Activated CD8-positive, alpha-beta memory T cell treated with anti-CD3 and anti-CD28 coated beads, Interleukin-2, amount 50 U/mL, for 48 hours (primary cell): ENCODE measurements at places on chromosomes 11 and 22.

- DNase-seq: peak; percentile 96
These were observed 828 bp upstream of the RAB1B start for GRCh38 chr11:66267379-66268243.

GRCh38 chr11:101446238-101446637 is 137.6 kb downstream of the TRPC6 start:
- DNase-seq: no peak

DNA sequence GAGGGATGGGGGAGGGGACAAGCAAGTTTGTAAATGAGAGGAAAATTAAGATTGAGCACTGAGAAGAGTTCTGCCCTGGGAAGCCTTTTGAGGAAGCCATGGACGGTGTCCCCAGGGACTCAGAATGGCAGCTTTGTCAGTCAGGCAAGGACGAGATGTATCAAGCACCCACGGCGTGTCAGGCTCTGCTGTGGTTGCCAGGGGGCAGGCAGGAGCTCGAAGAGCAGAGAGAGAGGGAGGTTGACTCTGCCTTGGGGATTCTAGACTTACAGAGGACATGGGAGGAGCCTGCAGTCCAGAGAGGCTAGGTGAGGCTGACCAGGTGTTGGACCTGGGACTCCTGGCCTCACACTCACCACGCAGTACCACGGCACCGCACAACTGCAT is 29.1 kb upstream of the SYT7 start:
- no peak for DNase-seq

DNA sequence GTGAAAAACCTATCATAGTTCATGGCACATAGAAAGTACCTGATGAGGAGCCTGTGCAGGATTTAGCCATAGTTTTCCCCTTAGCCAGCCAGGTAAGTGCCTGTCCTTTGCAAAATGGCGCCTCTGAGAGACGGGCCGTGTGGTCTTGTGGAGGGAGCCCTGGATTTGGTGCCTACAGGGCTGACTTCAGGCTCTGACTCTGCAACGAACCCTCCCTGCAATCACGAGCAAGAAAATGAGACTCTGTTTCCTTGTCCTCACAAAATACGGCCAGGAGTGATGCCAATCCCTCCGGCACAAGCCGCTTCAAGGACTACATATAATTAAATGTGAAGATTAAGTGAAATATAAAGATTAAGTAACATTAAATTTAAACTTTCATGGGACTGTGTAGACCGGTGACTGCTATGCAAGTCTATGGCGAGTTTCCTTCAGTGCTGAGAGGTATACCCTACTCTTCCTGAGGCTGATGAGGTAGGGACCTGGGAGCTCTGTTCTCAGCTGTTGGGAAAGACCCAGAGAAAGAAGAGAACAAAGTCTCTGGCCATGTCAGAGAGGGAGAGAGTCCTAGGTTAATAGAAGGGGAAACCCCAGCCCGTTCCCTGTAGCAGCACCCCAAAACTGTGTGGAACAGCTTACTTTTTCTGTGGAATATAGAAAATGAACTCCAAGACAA is 6.1 kb upstream of the CXCR5 start:
- DNase-seq: no peak

- no peak for DNase-seq
These were observed 1132.4 kb downstream of the BRD1 start for GRCh38 chr22:48695251-48695650.

DNA sequence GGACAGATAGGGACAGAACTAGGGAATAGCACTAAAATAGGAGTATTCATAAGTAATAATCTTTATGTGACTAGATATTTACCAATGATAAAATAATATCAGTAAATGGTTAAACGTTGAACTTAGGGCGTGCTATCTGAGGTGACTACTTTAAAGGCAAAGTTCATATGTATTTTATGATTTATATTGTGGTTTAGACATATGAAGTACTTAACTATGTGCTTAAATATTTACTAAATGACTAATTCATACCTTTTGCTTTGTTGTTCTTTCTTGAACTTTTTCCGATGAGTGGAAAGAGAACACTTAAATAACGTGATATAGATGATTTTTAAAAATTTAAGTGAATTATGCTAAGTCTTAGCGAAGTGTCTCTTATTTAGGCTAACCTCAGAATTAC is 14.7 kb downstream of the LUZP2 start:
- DNase-seq: no peak

DNA sequence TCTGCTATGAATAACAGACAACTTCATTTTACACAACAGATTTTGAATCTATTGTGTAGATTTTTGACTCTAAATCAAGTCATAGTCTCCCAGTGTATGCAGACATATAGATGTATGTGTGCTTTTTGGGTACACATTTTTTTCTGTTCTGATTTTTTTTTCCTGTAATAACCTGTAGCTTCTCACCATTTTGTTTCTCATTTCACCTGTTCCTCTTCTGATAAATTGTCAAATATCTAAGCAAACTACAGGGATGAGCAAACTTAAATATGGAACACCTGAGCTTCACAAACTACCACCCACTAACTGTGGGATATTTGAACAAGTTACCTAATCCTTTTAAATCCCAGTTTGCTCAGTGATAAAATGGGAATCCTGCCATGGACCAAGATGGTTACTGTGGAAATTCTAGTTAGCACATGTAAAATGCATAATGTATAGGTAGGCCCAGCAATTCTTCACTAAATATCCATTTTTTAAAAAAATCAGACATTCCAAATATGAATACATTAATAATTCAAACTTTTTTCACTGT is 15.7 kb downstream of the LGR4 start:
- no peak for DNase-seq

- DNase-seq: no peak
These were observed 7.0 kb upstream of the CHADL start for GRCh38 chr22:41247703-41248102.

DNA sequence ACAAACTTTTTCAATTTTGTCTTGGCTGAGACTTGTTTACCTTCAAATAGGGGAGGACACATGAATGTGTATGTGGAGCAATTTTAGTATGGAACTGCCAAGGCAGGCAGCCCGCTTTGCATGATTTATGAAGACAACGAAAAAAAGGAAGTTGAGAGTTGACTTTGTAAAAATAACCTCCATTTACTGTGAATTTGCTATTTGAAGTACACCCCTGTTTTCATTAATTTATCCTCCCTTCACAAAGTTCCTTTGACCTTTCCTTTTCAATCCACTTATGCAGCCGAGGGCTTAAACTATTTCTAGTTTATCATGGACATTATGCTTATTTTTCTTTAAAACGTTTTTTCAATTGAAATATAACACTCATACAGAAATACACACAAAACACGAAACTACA is 369.6 kb upstream of the CADM1 start:
- DNase-seq: no peak

DNA sequence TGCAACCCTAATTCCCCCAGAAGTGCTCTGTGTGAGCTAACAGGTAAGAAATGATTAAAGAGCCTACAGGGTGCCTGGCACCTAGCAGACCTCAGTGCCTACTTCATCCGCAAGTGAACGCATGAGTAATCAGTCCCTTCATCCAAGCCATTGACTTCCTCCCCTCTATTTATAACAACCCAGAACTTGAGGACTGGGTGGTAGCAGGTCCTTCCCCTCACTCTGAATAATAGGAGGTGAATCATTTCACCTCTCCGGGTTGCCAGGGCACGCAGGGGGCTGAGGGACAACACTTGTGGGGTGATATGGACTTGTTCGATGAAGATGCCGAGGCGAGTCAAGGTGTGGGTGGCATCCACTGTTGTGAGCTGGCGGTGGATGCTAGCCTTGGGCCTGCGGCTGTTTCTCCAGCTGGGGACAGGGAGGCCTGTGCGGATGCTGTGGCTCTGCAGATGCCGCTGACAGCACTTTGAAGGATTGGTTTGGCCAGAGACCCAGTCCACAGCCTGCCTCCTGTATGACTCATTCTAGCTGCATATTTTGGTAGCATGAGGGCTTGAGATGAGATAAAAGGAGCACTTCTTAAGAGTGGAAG is 11.7 kb upstream of the SORL1-AS1 start:
- peak; percentile 90 for DNase-seq

- DNase-seq: no peak
These were observed 38.8 kb downstream of the IRAG1 start for GRCh38 chr11:10654811-10655150.

GRCh38 chr11:113377681-113378412 is 9.7 kb upstream of the ANKK1 start:
- DNase-seq: no peak

GRCh38 chr11:19887842-19888241 is 175.2 kb downstream of the NAV2 start:
- no peak for DNase-seq

- no peak for DNase-seq
These were observed 591.3 kb downstream of the LRRC4C start for GRCh38 chr11:40867991-40868632.

- no peak for DNase-seq
These were observed 876 bp downstream of the NFRKB start for GRCh38 chr11:129894278-129895125.

DNA sequence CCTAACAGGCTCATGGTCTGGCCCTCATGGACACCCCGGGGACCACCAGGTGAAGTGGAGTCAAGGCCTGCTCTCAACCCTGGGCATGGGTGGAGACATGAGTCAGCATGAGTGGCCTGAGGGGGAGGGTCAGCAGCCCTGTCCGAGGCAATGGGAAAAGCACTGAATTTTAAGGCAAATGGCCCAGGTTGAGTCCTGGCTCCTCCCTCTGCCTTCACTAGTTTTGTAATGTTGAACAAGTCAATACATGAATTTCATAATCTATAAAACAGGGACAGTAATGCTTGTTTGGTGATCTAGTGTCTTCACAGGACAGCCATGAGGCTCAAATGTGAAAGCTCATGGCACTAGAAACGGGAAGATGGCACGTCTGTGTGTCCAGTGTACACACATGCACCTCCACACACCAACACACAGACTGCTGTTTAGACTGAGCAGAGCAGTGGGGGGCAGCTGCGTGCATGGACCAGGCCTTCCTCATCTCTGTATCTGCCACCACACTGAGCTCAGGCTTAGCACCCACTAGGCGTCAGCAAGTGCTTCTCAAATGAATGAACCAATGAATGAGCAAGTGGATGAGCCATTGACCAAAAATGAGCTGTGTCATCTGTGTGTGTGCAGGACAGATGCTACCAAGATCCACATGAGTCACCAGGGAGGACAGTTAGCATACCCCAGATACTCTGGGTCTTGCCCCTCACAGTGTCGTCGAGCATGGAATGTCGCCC is 63.4 kb downstream of the NRXN2 start:
- no peak for DNase-seq

DNA sequence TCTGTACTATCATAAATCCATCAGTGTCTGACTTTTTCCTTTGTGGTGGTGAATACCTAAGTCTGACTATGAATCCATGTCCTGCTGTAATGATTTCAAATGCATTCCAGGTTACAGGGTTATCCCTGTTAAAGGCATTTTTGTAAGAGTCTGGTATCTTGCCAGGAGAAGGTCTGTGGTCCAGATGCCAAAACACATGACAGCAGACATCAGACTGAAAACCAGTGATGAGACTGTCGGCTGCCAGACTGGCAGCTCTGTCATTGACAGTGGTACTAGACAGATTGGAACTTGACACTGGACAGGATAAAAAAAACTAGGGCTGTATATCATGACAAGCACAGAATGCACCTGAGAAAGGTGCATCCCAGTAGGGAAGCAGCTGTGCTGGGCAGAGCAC is 301.8 kb upstream of the FAT3 start:
- no peak for DNase-seq

DNA sequence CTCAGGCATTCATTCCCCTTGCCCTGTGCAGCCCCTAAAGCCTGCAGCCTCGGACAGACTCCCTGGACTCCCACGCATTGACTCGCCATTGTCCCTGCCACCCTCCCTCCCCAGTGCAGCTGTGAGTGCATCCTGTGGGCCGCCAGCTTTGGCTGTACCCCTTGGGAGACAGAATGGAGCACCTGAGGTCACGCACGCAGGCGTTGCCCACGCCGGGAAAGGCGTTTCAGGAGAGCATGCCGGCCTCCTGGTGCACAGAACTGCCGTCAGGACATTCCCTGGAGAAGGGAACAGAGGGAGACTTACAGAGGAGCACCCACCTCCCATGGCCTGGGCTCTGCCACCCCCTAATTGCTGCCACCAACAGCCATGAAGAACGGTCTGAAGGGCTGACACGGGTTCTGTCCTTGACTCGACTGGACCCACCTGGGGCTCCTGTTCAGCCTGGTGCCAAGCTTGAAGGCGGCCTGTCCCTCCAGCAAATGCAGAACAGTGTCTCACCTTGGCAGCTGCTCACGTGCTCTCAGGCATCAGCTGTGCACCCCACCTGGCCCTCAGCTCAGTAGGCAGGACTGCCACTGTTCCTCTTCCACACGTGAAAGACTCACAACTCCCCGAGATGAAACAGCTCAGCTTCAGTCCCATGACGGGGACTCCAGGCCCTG is 503.8 kb downstream of the BRD1 start:
- DNase-seq: peak; percentile 28

GRCh38 chr22:49066619-49067018 is 761.1 kb downstream of the BRD1 start:
- DNase-seq: no peak

GRCh38 chr11:19349340-19350025 is 108.7 kb upstream of the E2F8 start:
- no peak for DNase-seq

DNA sequence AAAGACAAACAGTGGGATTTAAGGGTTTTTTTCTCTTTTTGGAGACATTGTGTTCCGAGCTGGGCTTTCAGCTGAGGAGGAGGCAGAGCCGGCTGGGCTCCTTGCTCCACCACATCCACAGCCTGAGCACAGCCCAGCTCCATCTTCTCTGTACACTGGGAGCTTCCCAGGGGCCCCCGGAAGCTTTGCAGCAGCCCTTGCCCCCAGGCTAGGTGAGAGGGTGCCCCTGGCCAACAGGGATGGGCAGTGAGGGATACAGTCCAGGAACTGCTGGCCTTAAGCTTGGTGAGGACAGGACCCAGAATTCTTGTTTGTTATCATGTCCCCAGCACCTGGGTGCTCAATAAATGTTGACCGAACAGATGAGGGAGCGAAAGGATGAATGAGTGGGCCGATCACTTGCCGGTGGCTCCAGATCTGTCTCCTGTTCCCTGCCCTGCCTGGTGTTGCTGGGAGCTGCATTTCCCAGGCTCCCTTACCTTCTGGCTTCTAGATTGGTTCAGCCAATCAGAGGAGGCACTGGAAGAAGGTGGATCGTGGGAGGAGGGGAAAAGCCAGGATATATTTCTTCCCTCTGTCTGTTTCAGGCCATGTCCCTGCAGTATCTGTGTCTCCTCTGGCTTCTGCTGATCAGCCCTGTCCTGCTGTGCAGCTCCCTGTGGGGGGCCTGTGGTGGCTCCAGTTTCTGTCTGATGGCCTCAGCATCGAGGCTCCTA is 26.5 kb upstream of the NECTIN1 start:
- DNase-seq: no peak
